Hepatic stellate cell (primary cell): ENCODE measurements at places on chromosomes 1 and 21.

- peak; percentile 43 for DNase-seq
Measured at GRCh38 chr1:50704126-50704525, 255.9 kb downstream of the FAF1 start.

- no peak for DNase-seq
Measured at GRCh38 chr1:78536427-78536826, 45.7 kb downstream of the PTGFR start.

GRCh38 chr1:234246638-234247116, 126.6 kb upstream of the COA6 start:
- no peak for DNase-seq

GRCh38 chr1:157042846-157043245, 2.7 kb downstream of the ARHGEF11 start:
- DNase-seq, result no peak

- DNase-seq, result no peak
Measured at GRCh38 chr1:59500950-59501742, 204.3 kb downstream of the FGGY start.

DNA sequence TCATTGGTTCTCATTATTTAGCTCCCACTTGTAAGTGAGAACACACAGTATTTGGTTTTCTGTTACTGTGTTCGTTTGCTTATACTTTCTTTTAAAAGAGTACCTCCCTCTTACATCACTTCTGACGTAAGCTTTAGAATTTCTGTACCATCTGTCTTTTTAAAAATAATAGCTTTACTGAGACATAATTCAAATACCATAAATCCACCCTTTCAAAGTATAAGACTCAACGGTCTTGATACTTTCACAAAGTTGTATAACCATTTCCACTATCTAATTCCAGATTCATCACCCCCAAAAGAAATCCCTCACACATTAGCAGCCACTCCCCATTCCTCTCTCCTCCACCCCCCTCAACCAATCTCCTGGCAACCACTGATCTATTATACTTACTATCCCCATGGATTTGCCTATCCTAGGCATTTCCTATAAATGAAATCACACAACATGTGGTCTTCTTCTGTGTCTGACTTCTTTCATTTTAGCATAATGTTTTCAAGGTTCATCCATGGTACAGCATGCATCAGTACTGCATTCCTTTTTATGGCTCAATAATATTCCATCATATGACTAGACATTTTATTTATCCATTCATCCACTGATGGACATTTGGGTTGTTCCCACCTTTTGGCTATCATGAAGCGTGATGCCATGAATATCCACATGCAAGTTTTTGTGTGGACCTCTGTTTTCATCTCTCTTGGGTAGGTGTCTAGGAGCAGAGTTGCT, 104.7 kb downstream of the HLCS start:
- DNase-seq, result no peak

DNA sequence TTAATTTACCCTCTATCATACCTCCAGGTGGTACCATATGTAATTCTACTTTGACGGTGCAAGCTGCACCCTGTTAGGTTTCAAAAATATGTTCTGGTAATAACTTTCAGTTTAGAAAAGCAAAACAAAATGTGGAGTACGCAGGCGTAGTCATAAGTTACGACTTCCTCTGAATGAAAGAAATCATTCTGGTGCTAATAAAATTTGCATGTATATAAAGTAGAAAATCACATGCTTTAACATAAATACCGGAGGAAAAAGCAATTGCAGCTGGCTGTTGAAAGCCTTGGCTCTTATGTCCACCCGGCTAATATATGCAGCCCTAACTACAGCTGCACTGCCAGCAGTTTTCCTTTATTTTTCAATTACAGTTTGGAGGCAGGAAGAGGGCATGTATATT, 65.2 kb upstream of the TMPRSS15 start:
- no peak for DNase-seq

DNA sequence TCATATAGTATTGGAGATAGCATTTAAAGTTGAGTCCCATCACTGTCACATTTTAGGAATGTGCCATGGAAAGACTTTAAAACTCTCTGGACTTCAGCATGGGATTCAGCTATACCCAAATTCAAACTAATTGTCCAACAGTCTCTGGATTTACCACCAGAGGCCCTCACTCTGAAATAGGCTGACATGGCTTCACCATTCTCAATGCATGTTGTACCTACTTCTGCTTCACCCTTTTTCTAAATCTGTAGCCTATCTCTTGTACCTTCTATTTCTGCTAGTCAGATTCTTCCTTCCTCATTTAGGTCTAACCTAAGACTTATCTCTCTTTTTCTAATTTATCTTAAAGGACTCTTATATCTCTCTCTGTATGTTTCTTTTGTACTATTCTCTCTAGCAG, 512.7 kb upstream of the ZRANB2 start:
- DNase-seq, result peak; percentile 5

DNA sequence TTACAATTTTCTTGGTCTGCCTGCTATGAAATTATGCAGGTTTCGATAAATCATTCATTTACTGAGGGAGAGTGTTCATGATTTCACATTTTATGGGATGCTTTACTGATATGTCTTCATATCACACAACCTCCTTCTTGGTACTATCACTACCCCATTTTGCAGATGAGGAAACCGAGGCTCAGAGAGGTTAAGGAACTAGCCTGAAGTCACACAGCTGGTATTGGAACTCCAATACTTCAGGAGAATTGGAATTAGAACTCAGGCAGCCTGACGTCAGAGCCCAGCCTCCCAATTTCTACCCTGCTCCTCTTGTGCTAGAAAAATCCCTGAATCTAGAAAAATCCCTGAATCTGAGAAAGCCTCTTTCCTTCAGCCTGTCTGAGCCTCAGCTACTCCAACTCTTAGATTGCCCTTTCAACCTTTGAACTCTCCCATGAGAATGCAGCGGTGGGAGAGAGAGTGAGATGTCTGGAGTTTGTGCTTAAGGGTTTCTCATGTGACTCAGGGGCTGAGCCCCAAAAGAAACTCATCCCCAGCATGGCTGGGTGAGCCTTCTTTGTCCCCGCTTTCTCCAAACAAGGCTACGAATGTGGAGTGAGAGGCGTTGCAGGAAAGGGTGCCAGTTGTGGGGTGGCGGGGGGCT, 50.8 kb upstream of the IFNLR1 start:
- no peak for DNase-seq

DNA sequence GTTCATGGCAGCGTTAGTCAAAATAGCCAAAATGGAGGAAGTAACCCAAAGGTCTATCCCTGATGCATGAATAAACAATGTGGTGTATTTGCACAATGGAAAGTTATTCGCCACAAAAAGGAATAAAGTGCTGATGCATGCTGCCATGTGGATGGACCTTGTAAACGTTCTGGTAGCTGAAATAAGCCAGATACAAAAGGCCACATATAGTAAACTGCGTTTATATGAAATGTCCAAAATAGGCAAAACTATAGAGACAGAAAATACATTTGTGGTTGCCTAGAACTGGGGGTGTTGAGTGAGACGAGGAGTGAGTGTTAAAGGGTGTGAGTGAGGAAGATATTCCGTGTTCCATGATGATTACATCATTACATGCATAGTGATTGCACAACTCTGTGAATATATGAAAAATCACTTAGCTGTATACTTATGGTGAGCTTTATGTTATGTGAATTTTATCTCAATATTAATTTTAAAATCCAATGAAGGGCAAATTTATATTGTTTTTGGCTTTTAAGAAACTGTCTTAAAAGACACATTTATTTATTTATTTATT, 321.3 kb downstream of the KIF26B start:
- no peak for DNase-seq

DNA sequence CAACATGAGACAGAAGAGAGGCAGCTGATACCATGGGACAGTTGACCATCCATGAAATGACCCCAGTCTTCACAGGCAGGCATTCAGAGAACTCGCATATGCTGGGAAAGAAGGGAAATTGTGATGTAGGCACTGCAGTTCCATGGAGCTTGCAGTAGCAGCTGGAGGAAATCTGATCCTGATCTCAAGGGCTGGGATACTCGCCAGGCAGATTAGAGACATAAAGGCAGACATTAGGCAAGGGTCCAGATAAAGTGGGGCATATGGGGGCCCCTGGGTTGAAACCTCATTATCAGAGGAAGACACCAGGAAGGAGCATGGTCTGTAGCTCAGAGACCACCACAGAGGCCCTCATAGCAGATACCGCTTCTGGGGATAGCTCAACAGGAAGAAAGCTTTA, 48.7 kb upstream of the TNR start:
- no peak for DNase-seq

DNA sequence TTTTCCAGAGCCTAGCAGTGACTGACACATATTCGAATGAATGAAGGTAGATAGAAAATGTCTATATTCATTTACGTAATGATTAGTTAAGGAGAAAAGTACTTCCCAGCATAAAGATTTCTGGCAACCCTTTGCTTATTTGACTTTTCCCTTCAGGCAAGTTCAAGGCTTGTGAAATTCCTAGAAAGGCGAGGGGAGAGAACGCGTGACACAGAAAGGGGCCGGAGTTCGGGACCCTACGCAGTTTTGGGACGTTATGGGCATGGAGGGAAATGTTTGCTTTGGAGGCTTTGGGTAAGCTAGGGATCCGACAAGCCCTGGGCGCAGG, 472 bp upstream of the USP25 start:
- no peak for DNase-seq

GRCh38 chr1:1889090-1889750, 1.7 kb downstream of the GNB1 start:
- DNase-seq, result no peak

GRCh38 chr1:39623053-39623452, 16.4 kb downstream of the HEYL start:
- DNase-seq, result no peak

GRCh38 chr1:156948708-156949107, 28.3 kb downstream of the LRRC71 start:
- DNase-seq, result no peak

DNA sequence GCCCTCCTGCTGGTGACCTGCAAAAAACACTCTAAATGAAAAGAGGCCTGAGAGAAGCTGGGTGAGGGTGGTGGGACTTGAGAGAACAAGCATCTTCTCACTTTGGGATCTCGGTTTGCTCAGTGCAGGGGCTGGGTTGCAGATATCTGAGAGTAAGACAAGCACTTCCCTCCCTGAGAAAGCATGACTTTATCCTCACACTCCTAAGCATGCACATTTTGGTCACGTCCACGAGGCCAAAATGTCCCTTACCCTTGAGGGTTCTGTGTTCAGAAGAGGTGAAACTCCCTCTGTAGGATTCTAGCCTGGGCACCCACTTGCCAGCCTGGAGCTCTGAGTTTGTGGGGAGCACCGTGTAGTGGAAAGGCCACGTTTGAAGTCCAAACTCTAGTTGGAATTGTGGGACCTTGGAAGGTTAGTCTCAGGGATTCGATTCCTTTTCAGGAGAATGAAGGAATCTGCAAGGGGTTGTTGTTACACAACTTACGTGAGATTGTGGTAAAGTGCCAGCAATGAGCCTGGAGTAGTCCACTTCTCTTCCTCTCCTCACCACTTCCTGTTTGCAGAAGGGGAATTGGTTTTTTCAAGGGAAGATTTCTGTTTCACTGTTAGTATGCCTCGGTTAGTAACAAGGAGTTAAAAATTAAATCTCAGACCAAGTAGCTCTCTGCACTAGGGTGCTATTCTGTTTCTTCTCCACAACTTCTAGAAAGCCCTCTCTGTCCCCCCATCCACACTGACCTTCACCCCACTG, 3.0 kb downstream of the FCAMR start:
- DNase-seq, result no peak

GRCh38 chr1:109716121-109716520, 4.1 kb downstream of the GSTM5 start:
- DNase-seq, result no peak

DNA sequence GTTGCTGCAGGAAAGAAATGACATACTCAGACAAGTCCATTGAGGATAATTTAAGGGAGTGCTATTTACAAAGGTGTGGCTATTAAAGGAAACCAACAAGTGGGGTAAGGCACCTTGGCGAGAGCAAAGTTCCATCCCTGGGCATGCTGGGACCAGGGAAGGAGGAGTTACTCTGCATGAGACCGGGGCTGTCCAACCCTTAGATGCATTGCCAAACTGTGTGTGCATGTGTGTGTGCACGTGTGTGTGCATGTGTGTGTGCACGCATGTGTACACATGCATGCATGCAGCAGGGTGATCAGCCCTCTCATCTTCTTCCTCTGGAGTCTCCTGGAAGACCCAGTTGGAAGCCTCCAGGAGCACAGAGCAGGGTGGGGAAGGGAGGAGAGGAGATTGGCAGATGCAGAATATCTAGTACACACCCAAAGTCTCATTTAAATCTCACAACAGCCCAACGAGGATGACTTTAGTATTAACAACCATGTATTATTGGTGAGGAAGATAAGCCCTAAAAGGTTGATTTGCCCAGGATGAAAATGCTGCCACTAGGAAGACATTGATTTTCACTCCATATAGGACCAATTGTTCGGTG, 72.2 kb upstream of the CD34 start:
- DNase-seq, result no peak

GRCh38 chr1:41044187-41044586, 22.7 kb upstream of the SLFNL1 start:
- DNase-seq, result no peak

DNA sequence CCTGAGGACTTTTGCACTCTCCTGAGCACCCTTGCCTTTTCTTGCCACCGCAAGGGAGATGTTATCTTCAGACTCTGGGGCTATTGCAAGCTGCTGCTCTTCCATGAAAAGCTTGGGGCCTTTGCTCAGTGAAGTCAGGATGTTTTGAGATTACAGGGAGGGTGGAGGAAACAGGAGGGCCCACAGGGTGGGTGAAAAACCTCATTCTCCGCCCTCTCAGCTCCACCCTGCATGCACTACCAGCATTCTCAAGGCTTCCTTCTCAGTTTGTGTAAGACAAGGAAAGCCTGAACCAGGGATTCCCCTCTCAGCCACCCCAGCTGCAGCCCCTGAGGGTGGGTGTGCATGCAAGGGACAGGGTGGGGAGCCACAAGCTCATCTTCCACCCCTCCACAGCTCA, 25.8 kb upstream of the ZNF648 start:
- no peak for DNase-seq

DNA sequence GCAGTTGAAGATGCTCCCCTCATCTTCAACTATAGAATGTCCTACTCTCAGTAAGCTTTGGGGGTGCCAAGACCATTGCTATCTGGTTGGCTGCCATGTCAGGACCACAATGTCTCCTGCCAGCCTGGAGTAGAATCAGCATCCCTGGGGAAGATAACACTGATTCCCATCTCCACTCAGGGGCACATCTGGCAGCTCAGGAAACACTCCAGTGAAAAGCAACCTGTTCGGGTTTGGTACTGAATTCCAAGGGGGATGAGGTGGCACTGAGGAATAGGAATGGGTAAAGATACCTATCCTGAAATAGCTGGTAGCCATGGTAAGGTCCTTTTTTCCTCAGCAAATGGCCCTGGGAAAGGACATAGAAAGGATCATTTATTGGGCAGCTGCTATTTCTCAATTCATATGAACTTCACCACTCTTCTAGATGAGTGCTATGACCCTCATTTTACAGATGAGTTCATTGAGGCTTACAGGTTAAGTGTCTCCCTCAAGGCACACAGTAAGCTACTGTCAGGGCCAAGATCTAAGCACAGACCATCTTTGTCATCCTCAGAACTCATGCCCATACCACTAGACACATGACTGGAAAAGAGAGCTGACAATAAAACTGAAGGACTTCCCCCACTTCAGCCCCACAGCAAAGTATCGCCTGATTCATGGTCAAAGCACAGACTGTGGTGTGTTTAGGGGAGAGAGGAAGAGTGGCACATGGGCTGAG, 31.4 kb downstream of the AK2 start:
- no peak for DNase-seq
